ENCODE measurements at places on chromosomes 7 and 10.

- no peak for DNase-seq
Measured at GRCh38 chr7:81745637-81746036, 24.2 kb downstream of the HGF start.

DNA sequence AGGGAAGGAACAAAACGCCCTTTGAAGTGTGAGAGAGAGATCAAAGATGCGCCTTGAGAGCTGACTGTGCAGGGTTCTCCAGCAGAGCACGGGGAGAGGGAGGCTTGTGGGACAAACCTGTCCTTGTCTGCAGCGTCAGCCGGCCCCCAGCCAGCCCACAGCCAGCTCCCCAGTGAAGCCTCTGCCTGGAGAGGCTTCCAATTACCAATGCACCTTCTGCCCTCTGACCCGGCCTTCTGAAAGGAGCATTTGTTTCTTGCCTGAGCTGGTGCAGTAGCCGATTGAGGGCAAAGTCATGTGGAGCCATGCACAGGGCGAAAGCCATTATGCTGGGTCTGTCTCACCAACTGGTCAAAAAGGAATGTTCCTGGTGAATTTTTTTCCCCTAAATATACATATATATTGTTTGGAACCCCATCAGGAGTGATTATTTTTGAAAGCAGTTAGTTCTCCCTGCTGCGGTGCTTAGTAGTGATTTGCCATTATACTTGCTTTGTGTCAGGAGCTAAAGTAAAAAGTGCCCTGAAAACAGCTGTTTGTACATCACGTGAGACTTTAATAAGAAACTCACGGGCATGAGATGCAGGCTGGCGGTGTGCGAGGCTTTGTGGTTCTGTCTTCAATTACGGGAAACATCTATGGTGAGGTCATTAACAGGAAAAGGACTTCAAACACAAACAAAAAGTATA is 268.6 kb downstream of the KLF6 start:
- DNase-seq: no peak

- no peak for DNase-seq
Measured at GRCh38 chr7:78118470-78118869, 319.9 kb downstream of the PHTF2 start.

DNA sequence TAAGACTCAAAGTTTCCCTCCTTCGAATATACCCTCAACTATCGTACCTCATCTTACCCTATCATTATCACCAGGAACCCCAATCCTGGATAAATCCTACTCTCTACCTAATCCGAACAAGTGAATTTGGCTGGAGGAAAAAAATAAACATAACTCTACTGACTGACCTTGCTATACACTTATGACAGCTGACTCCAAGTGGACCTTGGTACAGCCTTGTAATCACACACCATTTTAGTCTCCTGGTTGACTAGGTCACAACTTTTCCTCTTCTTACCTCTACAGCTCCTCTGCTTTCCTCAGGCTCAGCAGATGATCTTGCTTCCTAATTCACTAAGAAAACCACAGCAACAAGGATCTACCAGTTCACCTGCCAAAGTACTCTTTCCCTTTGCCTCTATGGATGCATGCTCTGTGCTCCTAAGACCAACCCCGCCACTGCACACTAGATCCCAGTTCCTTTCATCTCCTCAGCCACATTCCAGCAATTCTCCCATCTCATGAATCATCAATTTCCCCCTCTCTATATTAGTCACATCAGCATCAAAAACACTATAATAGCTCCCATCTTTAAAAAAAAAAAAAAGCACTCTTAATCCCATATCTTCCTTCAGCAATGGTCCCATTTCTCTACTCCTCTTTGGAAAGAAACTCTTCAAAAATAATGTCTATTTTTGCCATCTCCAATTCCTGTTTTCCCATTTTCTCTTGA is 35.5 kb downstream of the COA1 start:
- DNase-seq: no peak

DNA sequence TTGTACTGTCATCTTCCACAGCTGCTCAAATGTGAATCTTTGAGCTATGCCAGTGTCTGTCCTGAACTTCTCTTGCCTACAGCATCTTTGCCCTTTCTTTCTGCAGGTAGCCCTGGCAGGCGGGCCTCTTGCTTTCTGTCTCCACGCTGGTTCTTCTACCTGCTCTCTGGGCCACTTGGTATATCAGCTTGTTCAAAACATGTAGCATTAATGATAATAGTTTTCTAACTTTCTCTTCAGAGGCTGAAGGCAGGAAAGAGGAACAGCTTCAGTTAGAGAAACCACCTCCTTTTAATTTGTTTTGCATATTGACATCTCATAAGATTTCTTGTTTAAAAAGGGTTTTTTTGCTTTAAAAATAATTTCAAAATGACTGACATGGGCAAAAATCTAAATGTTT is 923 bp upstream of the FGL2 start:
- no peak for DNase-seq

GRCh38 chr7:129574487-129574886 is 37.0 kb upstream of the NRF1 start:
- DNase-seq: no peak

GRCh38 chr7:130224210-130224609 is 16.6 kb downstream of the SSMEM1 start:
- no peak for DNase-seq

GRCh38 chr7:24836084-24836483 is 78.8 kb upstream of the GSDME start:
- DNase-seq: no peak

DNA sequence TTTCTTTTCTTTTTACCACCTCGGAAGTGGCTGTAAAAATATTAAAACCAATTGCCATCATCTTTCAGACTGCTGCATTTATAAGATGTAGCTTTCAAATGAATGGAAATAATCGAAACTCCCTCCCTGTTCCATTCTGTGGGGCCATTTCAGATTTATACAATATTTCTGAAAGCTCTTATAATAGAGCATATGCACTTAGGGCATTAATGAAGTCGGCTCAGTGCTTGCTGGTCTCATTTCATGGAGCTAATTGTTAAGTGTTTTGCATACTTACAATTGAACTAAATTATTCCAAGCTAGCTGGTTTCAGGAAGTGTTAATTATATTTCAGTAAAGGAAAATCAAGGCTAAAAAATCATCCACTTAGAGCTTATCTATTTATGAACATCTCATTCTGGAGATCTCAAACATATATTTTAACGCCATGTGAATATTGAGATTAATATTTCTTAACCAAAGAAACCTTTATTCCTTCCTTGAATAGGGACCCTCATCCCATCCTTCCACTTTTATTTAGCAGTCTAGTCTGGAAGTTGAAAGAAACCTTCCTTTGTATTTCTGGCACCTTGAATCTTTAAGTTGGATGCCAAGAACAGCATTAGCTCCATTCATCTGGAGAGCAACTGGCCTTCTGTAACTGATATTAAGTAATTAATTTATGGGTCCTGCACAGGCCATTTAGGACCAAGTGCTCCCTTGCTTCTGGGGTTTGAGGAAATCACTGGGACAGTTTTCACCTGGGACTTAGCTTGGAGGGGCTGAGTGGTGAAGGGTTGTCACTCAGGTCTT is 45.1 kb downstream of the RPS24 start:
- no peak for DNase-seq

Data from activated naive CD4-positive, alpha-beta T cell (primary cell).